ENCODE measurements at places on chromosomes 5 and 9.

GRCh38 chr5:122180146-122180712 lies 50.9 kb downstream of the ZNF474 start:
- DNase-seq: no peak

DNA sequence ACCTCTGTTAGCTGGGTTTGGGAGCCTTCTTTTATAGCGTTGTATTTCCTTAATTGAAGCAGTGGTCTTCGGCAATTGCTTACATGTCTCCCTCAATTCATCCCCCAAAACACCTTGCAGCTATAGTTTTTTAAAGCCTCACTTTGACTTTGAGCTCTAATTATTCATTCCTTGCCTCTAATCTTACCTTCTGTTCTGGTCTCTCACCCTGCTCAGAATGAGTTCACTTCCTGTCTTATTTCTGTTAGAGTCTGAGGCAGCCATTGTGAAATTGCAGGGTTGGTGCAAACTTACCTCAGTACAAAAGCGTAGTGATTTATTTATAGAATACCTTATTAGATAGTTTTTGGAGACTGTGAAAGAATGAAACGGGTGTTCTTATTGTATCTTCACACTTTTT lies 35.0 kb downstream of the AOPEP start:
- no peak for DNase-seq

DNA sequence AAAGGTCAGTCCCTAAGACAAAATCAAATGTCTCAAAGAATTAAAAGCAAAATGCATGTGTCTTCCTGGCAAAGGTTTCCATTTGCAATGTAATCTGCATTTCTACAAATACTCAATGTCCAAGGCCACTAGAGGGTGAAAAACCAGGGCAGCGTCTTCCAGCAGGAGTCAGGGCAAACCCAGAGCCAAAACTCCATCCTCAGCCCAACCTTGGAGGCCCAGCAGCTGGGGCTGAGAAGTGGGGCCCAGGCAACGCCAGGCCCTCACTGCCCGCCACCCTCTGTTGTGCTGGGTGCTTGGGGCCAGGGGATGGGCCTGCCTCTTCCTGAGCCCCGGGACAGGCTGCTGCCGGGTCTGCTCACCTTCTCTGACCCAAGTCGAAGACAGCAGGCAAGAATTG lies 200.1 kb downstream of the PAX5 start:
- DNase-seq: no peak

DNA sequence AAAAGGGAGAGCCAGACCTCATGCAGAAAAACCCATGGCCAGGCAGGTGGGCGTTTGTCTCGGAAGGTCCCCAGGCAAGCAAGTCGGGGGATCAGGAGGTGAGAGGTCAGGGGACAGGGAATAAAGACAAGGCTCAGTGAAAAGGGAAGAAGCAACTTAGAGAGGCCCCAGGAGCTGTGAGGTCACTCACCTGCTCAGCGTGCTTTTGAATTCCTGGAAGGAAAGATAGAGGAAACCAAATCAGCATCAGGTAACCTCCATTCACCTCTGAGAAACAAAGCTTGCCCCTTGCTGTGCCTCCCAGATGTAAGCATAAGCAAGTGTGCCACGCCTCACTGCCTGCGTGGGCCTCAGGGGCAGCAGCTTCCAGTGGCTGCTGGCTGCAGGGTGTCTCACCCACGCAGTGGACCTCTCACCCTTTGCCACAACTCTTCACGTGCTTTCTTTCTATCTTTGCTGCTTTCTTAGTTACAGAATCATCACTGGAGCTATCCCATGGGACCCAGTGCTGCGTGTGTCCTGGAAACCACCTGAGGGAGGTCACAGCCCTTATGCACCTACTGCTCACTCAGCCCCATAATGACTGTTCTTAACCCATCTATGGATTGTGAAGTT lies 6.0 kb downstream of the TRIM7 start:
- DNase-seq: no peak

GRCh38 chr9:134756098-134756497 lies 114.5 kb downstream of the COL5A1 start:
- DNase-seq: no peak

GRCh38 chr9:15163931-15164330 lies 143.1 kb downstream of the TTC39B start:
- no peak for DNase-seq

GRCh38 chr9:29211003-29211579 lies 1637.8 kb upstream of the C9orf72 start:
- no peak for DNase-seq

DNA sequence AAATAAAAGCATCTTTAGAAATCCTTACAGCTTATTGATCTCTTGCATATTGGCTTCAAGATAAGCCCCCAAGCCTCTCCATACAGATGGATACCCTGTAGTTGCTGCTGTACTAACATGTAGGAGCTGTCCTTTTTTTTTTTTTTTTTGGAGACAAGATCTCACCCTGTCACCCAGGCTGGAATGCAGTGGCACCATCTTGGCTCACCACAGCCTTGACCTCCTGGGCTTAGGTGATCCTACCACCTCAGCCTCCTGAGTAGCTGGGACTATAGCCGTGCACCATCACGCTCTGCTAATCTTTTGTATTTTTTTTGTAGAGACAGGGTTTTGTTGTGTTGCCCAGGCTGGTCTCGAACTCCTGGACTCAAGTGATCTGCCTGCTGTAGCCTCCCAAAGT lies 35.4 kb downstream of the SNX30 start:
- no peak for DNase-seq

GRCh38 chr5:56123531-56124243 lies 109.4 kb downstream of the ANKRD55 start:
- no peak for DNase-seq

GRCh38 chr9:137876269-137876668 lies 1.3 kb upstream of the CACNA1B start:
- no peak for DNase-seq

DNA sequence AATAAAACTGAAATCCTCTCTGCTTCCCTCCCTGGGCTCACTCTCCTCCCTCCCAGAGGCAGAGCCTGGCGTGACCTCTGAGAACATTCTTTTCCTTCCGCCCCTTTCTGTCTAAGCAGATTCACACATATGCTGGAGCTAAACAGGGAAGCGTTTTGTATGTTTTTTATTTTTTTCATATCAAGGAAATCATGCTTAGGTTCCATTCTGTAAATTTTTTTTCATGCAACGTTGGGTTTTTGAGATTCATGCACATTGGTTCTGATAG lies 20.2 kb upstream of the BARHL1 start:
- no peak for DNase-seq

DNA sequence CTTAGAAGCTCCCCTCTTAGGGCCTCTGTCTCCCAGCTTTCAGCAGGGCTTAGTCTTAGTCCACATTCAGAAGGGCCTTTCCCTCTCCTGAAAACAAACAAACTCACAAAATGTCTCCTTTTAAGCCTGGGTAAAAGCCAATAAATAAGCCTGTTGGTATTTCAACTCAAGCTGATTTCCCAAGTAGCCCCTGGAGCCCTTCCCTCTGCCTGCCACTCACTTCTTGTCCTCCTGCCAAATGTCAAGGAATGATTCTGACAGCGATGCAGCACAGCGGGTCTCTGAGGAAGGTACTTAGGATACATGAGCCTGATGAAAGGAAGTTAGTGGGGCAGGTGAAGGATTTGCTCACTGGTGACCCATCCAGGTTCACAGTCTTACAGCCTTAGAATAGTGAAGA lies 210.5 kb downstream of the PJA2 start:
- DNase-seq: no peak
